ENCODE measurements at places on chromosomes 2 and 18. TPM values are rescaled to one million over a fixed set of nuclear protein-coding genes. Genes with fewer than 3 reads are reported as not detected.
A peak's percentile ranks its signal among the peaks of the same experiment; 100 is the strongest.

DNA sequence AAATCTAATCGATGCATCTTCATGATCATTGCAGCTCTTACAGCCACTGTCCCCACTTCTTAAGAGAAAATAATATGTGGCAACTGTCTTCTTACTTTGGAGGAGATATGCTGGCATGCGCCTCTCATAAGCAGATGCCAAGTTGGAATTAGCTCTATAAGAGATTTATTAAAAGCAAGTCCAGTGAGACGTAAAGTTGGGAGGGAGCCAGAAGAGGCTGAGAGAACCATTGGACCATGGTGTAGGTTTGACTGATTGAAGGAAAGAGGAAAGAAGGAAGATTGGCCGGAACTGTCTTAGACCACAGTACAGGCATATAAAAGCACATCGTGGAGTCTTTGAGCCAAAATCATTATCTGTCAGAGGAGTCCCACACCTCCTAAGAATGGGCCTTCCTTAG lies 265.7 kb upstream of the ZC3H15 start:
- DNase-seq = no peak
- H3K4me3 ChIP-seq = no peak overlapping the region
- H3K27me3 ChIP-seq = no peaks in the 10 kb centered on the region
- H3K4me1 ChIP-seq = no peaks in the 10 kb centered on the region
- no peaks in the 10 kb centered on the region for H3K36me3 ChIP-seq

GRCh38 chr2:131004446-131005209 lies 88.6 kb downstream of the FAM168B start:
- no peak overlapping the region for H3K4me3 ChIP-seq
- no peak for DNase-seq
- H3K4me1 ChIP-seq = no peaks in the 10 kb centered on the region
- no peaks in the 10 kb centered on the region for H3K27me3 ChIP-seq
- no peak overlapping the region for H3K27ac ChIP-seq

DNA sequence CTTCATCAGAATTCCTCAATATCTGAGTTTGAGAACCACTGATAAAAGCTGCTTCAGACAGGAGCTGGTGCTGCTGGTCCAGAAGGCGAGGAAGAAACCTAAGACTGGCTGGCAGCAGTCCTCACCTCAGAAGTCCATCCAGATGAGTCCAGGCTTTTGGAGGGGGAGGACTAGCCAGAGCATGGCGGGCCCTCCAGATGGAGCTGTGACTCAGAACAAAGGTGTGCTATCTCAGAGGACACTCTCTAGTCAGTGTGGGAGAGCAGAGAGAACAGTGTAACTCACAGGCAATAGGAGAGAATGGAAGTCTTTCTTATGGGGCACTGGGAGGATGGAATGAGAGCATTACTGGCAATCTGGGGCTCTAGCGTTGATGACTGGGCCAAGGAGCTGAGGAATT lies 191.4 kb downstream of the NYAP2 start:
- H3K36me3 ChIP-seq = no peaks in the 10 kb centered on the region
- H3K4me1 ChIP-seq = no peaks in the 10 kb centered on the region
- no peak for DNase-seq
- no peak overlapping the region for H3K27ac ChIP-seq
- H3K4me3 ChIP-seq = no peak overlapping the region
- no peaks in the 10 kb centered on the region for H3K27me3 ChIP-seq

DNA sequence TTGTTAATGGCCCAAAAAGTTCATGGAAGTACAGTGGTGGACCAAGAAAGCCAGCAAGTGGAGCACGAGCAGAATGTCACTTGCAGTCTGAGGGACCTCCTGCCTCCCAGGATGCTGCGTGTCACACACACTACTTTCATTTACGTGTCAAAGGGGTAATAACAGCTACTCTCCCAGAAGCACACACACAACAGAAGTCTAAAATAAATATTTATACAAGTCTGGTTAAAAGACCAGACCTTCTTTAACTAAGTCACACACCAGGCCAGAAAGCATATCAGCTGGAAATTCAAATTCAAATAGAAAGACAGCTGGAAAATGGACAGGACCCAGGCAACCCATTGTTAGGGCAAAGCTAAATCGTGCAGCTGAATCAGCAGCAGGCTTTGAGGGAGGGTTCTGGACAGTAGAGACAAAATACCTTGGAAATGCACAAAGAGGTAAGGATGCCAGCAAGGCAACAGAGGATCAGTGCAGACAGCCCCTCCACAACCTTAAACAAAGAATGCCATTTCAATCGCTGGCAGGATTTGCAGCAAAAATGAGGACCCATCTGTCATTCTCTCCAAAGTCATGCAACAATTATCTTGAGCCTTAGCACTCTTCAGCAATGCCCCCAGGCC lies 160.5 kb downstream of the TMEM163 start:
- H3K27ac ChIP-seq = no peak overlapping the region
- H3K4me1 ChIP-seq = no peaks in the 10 kb centered on the region

DNA sequence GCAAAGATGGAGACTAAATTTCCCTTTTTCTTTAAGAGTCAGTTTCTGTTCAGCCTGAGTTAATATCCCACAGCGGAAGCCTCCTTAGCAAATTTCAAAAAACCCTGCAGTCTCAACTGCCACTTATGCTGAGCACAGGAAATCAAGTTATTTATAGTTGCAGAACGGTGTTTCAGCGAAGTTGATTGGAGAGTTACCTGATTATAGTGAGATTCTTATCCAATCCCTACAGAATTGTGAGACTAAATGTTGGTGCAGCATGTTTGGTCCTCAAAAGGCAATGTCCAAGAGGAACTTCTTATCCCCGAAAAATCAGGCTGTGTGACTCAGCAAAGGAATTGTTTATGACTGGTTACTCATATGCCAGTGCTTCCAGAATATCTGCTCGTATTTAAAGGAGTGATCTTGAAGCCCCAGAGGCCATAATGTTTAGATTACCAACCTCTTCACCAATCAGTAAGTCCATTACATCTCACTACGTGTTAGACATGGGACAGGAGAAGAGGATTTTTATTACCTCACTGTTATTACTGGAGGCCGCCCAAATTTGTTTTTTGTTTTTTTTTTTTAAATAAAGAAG lies 67.9 kb downstream of the LRRFIP1 start:
- no peaks in the 10 kb centered on the region for H3K36me3 ChIP-seq
- H3K4me3 ChIP-seq = peak overlapping the region; percentile 71
- H3K4me1 ChIP-seq = no peaks in the 10 kb centered on the region
- no peak for DNase-seq
- H3K27me3 ChIP-seq = no peaks in the 10 kb centered on the region

- no peaks in the 10 kb centered on the region for H3K4me1 ChIP-seq
- H3K36me3 ChIP-seq = no peaks in the 10 kb centered on the region
- no peak overlapping the region for H3K27ac ChIP-seq
- H3K4me3 ChIP-seq = no peak overlapping the region
- no peaks in the 10 kb centered on the region for H3K27me3 ChIP-seq
Observed at GRCh38 chr2:224820283-224820991, 104.3 kb upstream of the CCDC195 start.

DNA sequence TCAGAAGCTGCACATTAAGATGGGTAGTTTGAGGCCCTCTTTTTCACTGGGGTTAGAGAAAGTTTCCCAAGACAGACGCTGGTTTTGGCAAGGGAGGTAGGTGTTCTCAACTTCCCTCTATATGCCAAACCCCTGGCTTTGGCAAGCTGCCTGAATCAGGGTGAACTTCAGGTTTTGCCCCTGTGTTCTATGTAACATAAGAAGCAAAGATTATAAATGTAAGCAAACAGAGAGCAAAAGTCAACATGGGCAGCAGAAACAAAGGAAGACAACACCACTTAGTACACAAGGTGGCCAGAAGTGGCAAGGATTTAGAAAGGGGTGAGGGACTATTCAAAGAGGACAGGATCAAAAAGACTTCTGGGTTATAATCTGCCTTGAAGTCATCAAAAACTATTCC lies 70.5 kb upstream of the TFCP2L1 start:
- H3K27me3 ChIP-seq = no peaks in the 10 kb centered on the region
- H3K36me3 ChIP-seq = peaks cover 49% of the 10 kb centered on the region
- no peak for DNase-seq
- no peak overlapping the region for H3K4me3 ChIP-seq
- no peak overlapping the region for H3K27ac ChIP-seq
- peaks cover 10% of the 10 kb centered on the region for H3K4me1 ChIP-seq

GRCh38 chr2:64338910-64339500 lies 115.0 kb upstream of the LGALSL start:
- no peaks in the 10 kb centered on the region for H3K36me3 ChIP-seq
- no peak overlapping the region for H3K27ac ChIP-seq
- H3K4me3 ChIP-seq = no peak overlapping the region

GRCh38 chr18:52339891-52340371 lies at the start of gene DCC:
Gene DCC, plus strand, starts transcription at chr18:52340197. Its CDS starts 591 bp downstream, at chr18:52340788.
- H3K4me1 ChIP-seq = no peaks in the 10 kb centered on the region
- H3K27ac ChIP-seq = no peak within 1 kb of the TSS
- H3K27me3 ChIP-seq = no peaks in the 10 kb centered on the region
- peak within 1 kb of the TSS; percentile 29 for H3K4me3 ChIP-seq
- no peaks in the 10 kb centered on the region for H3K36me3 ChIP-seq
- no peak for DNase-seq

- no peaks in the 10 kb centered on the region for H3K27me3 ChIP-seq
- DNase-seq = no peak
- H3K36me3 ChIP-seq = no peaks in the 10 kb centered on the region
- no peak overlapping the region for H3K27ac ChIP-seq
Observed at GRCh38 chr18:4017480-4017879, 437.6 kb downstream of the DLGAP1 start.

ERMN gene
- total RNA-seq = not detected

CPLX4 gene
- not detected for total RNA-seq

ANKRD36C gene
- 4.1 TPM for total RNA-seq

MOCOS gene
- 0.11 TPM for total RNA-seq

POTEF gene
- total RNA-seq = 0.47 TPM

MYO5B gene
- total RNA-seq = 10.2 TPM

TRIM43 gene
- not detected for total RNA-seq

KCNIP3 gene
- total RNA-seq = 4.0 TPM

AFF3 gene
- 16.2 TPM for total RNA-seq

SLC9A2 gene
- total RNA-seq = not detected

SERPINB13 gene
- total RNA-seq = not detected

LOXL3 gene
- 3.2 TPM for total RNA-seq

Data from right atrium auricular region (tissue), 2 donors.